ENCODE measurements at places on chromosomes 2 and 18.
A peak's percentile ranks its signal among the peaks of the same experiment; 100 is the strongest.

DNA sequence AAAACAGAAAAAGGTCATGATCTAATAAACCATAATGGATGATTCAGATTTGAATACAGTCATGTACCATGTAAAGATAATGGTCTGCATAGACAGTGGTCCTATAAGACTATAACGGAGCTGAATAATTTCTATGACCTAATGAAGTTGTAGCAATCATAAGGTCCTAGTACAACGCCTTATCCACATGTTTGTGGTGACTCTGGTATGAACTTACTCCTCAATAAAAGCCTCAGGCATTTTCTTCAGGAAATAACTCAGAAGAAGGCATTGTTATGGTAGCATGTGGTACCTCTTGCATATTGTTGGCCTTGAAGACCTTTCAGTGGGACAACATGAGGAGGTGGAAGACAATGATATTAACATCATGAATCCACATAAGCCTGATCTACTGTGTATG is 883.3 kb downstream of the CNTNAP5 start:
- DNase-seq: no peak

- no peak for DNase-seq
Observed at GRCh38 chr2:174682007-174682577, 82.2 kb downstream of the CHRNA1 start.

GRCh38 chr2:168490015-168490874 is 34.2 kb downstream of the CERS6 start:
- DNase-seq: no peak

DNA sequence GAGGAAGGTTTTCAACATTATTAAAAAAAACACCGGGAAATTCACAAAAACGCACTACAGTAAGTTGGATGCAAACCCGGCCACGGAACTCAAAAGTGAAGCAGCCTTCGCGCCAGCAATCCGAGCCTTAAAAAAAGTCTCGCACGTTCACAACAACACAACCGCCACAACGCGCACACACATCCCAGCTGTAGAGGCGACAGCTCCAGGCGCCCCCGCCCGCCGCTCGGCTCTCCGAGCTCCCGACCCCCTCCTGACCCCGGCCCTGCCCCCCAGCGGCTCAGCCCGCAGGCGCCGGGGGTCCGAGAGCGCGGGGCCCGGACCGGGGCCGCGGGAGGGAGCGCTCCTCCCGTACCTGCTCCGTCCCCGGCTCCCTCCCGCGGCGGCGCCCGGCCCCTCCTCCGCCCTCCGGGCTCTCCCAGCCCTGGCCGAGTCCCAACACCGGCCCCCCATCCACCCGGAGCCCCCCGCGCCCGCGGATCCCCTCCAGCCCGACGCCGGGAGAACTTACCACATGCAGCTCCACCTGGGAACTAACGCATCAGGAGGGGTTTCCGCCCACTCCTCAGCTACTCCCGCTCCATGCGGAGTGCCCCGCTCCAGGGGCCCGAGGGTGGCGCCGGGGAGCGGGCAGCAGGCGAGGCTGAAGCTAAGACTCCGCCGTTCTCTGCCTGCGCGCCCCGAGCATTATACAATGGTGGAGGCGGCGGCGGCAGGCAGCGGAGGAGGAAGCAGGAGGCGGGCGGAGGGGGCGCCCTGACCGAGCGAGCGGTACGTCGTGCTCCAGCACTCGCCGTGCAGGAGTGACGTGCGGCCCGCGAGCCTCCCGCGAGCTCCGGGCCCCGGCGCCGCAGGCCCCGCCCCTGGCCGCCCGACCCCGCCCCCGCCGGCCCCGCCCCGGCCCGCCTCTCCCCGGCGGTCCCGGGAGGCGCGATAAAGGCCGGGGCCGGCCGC is at the start of gene SERTAD2:
SERTAD2 (minus strand) TSS at position 805 of the 954 bp plus-strand sequence. CDS start 17,042 bp downstream, outside the sequence.
- DNase-seq: peak; percentile 72

- no peak for DNase-seq
Observed at GRCh38 chr2:77479395-77479794, 42.8 kb downstream of the LRRTM4 start.

DNA sequence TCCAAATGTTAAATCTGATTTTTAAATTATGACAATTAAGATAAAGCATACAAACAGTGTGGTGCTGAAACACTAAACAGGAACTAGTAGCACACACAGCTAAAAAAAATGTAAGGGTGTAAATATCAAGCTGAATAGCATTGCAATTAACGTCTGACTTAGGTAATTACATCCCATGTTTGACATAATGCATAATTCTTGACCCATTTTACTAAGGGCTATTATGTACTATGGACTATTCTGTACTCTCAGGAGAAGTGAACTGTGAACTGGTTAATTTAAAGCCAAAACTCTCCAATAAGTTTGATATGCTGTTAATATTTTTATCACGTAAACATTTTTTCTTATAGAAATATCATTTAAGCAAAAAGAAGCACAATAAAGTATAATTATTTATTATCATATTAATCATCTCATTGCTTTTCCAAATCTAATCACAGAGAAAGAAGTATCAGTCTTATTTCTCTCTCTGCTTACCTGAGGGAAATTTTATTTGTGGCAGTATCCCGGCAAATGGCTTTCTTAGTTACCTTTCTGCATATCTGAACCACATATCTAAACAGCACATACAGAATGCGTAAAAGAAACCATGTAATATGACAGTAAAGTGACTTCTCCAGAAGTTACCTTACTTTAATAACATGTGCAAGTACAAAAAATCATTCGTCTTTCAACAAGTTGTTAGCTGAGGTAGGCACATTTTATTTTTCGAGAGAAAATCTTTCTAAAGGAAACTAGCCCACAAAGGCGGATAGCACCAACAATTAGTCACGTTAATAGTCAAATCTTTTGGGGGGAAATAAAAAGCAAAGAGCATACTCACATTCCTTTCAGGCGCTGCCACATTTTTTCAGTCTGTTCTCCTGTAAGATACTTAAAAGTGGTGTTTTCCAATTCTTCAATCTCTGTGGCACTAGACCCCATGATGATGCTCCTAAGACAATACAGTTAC is 94.9 kb upstream of the PDE1A start:
- DNase-seq: no peak

DNA sequence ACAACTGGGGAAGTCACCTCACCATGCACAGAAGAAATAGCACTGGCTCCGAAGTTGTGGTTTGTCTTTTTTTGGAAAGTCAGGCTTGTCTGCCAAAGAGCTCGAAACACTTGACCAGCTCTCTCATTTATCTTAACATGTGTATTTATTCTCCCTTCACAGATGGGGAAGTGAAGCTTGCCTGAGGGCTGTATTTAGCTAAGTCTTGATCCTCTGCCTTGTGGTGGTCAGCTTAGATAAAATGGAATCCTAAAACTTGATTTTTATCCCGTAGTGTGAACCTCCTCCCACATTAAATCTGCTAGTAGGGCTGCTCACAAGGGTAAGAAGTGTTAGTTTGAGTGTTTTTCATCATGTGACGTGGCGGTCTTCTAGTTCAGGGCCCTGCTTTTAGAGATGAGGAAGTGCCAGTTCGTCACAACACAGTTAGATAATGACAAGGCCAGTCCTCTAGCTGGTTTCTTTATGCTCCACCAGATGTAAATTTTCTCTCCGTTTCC is 89.7 kb downstream of the TMEM247 start:
- no peak for DNase-seq

DNA sequence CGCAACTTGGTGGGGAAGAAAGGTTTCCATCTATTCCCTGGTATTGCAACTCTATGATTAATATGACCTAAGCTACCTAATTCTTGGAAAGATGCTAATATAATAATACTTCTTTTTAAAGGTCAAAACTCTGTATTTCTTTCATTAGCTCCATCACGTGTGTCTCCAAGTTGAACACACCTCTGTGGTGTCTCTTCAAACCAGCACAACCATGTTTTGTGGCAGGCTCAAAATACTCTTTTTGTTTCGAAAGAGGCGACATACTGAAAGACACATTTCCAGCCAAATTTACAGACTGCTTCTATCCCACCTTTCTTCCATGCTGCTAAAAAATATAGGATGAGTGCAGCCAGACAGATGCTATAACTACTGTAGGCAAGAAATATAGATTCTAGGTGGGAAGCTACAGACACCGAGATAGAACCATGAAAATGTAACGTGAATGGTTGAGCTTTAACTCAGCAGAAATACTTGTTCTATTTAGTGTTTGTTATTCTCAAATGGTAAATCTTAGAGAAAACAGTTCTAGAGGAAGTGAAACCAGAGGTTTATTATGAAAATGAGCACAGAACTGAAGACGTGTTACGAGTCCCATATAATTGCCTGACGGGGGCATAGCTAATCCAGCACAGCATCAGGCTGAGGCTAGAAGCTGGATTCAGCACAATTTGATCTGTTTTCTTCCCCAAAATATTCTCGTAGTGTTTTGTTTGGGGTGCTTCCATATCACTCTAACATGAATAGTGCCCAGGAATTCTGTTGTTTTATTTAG is 991.5 kb upstream of the FANCL start:
- DNase-seq: no peak

GRCh38 chr2:39881948-39882347 is 102.9 kb upstream of the THUMPD2 start:
- no peak for DNase-seq

DNA sequence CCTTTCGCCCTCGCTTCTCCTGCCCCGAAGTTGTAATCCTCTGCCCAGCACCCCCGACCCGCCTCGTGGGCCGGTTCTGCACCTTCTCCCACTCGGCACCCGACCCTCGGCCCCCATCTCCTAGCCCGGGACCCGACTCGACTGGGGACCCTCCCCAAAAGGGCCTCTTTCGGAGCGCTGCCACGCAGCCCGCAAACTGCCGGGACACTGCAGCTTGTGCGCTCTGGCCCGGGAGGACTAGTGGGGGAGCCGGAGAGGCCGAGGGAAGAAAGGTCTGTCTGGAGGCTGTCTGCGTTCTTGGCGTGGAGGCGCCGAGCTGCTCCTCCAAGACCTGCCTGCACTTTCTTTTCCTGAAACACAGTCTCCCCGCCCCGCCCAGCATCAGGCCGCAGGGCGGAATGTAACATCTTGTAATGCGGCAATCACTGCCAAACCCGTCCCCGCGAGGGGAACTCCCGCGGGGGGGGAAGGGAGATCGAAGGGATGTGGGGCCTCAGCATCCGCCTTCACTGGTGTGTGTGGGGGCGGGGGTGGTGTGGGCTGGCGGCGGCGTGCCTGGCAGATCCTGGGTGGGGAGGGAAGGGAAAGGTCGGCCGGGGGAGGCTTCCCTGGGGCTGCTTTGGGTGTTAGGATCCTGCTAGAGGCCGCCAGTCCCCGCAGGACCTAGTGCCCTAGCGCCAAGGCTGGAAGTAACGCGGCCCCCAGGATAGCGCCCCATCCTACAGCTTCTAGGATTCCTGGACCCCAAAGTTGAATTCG is 7.4 kb downstream of the DLX2 start:
- peak; percentile 44 for DNase-seq

- DNase-seq: no peak
Observed at GRCh38 chr2:82735336-82735735, 1723.7 kb downstream of the SUCLG1 start.

DNA sequence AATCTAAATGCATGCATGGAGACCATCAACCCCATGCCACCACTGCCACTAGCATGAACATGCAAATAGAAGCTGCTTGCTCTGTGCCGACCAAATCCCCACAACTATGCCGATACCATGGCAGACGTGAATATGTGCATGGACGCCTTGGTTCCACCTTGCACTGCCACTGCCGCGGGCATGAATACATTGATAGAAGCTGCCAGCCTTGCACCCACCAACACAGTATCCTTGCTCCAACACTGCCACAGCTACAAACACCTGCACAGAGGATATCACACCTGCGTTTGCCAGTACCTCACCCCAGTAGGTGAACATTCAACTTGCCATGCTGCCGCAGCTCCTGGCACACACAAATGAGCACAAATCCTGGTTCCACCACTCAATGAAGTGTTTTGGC is 527.4 kb upstream of the REG3G start:
- no peak for DNase-seq

GRCh38 chr2:232901736-232902578 is 31.9 kb downstream of the SNORC start:
- no peak for DNase-seq

DNA sequence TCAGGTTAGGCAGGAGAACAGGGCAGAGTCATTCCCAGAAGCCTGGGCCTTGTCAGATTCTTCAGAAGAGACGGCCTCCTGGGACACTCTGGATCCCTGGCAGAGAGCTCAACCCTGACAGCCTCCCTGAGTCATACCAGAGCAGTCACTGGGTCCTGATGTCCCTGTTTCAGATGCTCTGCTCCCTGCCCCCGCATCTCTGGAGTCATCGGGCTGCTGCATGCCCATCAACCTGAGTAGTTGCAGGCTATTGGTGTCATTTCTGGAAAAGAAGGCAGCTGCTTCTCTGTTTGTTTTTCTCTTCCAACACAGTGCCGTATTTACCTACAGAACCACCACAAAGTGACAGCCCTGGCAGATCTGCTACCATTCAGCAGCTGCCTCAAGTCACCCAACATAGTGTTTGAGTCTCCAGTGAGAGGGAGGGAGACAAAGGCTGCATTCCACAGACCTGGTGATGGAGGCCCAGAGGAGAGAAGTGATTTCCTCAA is 145.1 kb downstream of the B3GNT2 start:
- no peak for DNase-seq

DNA sequence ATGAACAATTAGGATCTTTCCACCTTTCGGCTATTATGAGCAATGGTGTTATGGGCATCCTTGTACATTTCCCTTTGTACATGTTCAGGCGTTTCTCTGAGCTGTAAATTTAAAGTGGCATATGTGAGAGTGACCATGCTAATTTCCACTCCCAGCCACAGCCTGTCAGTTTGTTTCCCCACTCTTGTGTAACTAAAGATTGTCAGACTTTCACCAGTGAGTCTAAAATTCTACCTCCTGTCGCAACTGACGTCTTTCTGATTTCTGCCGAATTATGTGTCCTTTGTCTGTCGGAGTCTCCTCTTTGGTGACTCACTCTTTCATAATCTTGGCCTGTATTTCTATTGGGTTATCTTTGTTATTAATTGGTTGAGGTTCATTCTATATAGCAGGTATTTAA is 50.7 kb downstream of the TRAPPC12 start:
- DNase-seq: no peak

GRCh38 chr2:186806591-186806990 is 42.4 kb downstream of the ZSWIM2 start:
- no peak for DNase-seq

- DNase-seq: no peak
Observed at GRCh38 chr18:2963048-2963447, 49.9 kb downstream of the LPIN2 start.

DNA sequence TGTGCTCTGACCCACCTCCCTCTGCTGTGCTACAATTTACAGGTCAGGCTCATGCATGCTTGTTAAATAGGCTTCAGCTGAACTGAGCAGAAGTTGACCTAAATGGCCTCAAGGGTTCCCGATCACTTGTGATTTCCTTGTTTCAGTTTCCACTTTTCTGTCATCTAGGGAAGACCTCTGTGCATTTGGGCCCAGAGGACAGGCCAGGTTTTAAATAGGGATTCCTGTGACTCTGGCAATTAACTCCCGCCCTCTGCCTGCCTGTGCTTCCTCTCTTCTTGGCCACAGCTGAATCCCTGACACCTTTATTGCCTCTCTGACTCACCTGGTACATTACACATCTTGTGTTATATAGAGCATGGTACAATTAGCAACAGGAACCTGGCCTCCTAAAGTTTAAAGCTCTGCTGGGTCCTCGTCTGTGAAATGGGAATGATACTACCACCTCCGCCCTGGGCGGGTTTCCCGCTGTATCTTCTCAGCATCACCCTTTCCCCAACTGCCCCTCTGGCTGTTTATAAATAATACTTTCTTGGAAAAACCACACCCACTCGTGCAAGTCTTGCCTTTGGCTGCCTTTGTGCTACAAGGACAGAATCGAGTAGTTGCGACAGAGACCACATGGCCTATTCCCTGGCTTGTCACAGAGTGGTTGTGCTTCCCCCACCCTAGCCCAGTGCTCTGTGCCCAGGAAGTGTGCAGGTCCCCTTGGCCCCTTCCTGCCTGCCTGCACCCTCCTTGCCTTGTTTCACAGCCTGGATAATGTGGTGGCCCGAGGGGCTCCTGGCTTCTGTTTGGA is 7.9 kb downstream of the CABLES1 start:
- no peak for DNase-seq

- DNase-seq: no peak
Observed at GRCh38 chr2:26462511-26463243, 15.2 kb downstream of the OTOF start.
